ENCODE measurements at places on chromosomes 12 and 14. TPM values are rescaled to one million over a fixed set of nuclear protein-coding genes. Genes with fewer than 3 reads are reported as not detected.

The OR6C2 gene
- total RNA-seq, result not detected

The ERP27 gene
- 1.3 TPM for total RNA-seq

The LRRC43 gene
- total RNA-seq, result not detected

The MUCL1 gene
- not detected for total RNA-seq

The LRP1 gene
- total RNA-seq, result 992 TPM

The RNASE7 gene
- total RNA-seq, result not detected

The HOXC4 gene
- total RNA-seq, result 18.4 TPM

The NPAS3 gene
- 0.71 TPM for total RNA-seq

The VTI1B gene
- total RNA-seq, result 95.4 TPM

GRCh38 chr12:124632519-124632984 lies 65.1 kb upstream of the NCOR2 start:
- no peaks in the 10 kb centered on the region for H3K27me3 ChIP-seq
- no peaks in the 10 kb centered on the region for H3K4me1 ChIP-seq
- H3K4me3 ChIP-seq, result no peak overlapping the region
- no peaks in the 10 kb centered on the region for H3K36me3 ChIP-seq

GRCh38 chr12:6072302-6072752 lies 52.1 kb downstream of the VWF start:
- no peak for DNase-seq
- H3K27ac ChIP-seq, result no peak overlapping the region
- H3K4me1 ChIP-seq, result no peaks in the 10 kb centered on the region
- H3K36me3 ChIP-seq, result no peaks in the 10 kb centered on the region

- H3K4me1 ChIP-seq, result no peaks in the 10 kb centered on the region
- H3K4me3 ChIP-seq, result no peak overlapping the region
- H3K27me3 ChIP-seq, result no peaks in the 10 kb centered on the region
- no peaks in the 10 kb centered on the region for H3K36me3 ChIP-seq
- no peak for DNase-seq
Measured at GRCh38 chr14:49173765-49174373, 412.3 kb downstream of the RPS29 start.

DNA sequence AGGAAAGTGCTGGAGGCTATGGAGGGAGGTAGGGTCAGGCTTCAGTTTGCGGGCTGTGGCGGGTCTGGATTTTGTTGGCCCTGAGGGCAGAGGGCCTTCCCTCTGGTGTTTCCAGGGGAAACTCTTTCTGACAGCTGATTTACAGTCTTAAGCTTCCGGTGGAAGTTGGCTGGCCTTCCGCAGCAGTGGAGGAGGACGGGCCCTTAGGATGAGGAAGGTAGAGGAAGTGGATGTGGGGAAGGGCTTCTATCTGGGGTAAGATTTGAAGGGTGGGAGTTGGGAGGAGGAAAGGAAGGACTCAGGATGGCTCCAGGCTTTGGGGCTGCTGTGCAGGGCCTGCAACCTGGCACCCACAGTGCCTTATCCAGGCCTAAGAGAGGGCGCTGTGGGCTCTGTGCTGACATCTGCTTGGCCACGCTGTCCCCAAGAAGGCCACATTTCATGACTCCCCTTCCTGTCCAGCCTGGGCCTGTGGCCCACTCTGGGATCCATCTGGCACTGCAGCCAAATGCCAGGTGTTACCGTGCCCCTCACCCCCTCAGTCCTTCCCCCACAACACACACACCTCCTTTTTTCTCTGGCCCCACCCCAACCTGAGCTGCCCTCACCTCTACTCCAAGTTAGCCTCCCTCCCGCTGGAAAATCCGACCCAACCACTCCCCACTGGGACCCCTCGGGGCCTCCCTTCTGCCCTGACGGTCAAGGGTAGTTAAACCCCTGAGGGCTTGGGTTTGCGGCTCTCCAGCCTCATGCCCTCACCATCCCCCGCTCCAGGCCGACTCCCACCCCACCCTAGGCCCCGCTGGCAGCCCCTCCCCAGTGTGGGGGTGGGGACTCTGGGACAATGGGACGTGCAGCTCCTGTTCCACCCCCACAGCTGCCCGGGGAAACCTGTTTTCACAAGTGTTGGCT lies 7.7 kb upstream of the PPP1R13B start:
- no peaks in the 10 kb centered on the region for H3K27me3 ChIP-seq
- no peak overlapping the region for H3K4me3 ChIP-seq
- DNase-seq, result no peak
- no peaks in the 10 kb centered on the region for H3K4me1 ChIP-seq
- no peak overlapping the region for H3K27ac ChIP-seq

- no peaks in the 10 kb centered on the region for H3K27me3 ChIP-seq
- DNase-seq, result no peak
- no peaks in the 10 kb centered on the region for H3K4me1 ChIP-seq
- H3K36me3 ChIP-seq, result no peaks in the 10 kb centered on the region
- no peak overlapping the region for H3K27ac ChIP-seq
Measured at GRCh38 chr14:72643317-72643801, 250.5 kb downstream of the DPF3 start.

DNA sequence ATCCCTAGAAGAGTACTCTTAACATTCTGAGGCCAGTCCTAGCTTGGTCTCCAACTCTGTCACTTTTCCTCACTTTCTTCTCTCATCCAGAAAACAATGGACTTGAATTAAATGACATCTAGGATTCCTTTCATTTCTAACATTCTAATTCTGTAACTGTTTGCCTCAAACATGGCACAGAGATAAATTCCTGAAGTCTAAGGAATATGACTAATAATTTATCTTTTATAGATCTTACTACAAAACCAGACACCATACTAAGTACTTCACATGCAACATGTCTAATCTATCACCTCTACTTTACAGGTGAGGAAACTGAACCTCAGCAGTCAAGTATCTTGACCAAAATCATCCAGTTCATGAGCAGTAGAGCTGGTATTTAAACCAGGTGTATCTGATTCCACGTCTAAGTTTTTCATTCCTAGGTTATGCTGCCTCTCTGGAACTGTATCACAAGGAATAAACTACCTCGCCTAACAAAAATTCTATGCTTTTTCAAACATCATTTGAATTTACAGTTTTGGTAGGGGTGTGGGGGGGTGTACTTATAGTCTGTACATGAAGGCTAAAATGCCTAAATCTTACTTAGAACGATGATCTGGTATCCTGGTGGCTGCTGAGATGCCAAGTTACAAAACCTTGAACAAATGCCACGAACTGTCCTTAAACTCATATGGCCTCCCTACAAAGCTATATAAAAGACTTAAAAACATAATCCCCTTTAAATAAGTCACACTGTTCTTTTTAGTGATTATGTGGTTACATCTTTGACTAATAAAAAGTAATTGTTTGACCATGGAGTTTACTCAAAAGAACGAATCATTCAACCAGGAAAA lies 41.6 kb downstream of the ATXN2 start:
- no peak for DNase-seq
- no peak overlapping the region for H3K27ac ChIP-seq
- H3K36me3 ChIP-seq, result no peaks in the 10 kb centered on the region
- peaks cover 1% of the 10 kb centered on the region for H3K4me1 ChIP-seq
- H3K27me3 ChIP-seq, result no peaks in the 10 kb centered on the region
- H3K4me3 ChIP-seq, result no peak overlapping the region

DNA sequence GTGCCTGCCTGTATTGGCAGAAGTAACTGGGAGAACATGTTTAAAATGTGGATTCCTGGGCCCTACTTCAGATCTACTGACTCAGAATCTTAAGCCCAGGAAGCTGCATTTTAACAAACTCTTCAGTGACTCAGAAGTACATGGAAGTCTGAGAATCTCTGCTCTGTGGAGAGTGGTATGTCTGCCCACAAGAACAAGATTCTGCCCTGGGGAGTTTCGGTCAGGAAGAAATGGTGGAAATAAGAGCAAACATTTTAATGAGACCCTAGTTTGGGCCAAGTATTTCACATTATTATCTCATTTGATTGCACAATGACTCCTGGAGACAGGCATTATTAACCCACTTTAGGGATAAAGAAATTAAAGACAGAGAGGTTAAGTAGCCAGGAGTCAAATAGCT lies 8.2 kb downstream of the ALDH1L2 start:
- DNase-seq, result no peak
- no peaks in the 10 kb centered on the region for H3K36me3 ChIP-seq

DNA sequence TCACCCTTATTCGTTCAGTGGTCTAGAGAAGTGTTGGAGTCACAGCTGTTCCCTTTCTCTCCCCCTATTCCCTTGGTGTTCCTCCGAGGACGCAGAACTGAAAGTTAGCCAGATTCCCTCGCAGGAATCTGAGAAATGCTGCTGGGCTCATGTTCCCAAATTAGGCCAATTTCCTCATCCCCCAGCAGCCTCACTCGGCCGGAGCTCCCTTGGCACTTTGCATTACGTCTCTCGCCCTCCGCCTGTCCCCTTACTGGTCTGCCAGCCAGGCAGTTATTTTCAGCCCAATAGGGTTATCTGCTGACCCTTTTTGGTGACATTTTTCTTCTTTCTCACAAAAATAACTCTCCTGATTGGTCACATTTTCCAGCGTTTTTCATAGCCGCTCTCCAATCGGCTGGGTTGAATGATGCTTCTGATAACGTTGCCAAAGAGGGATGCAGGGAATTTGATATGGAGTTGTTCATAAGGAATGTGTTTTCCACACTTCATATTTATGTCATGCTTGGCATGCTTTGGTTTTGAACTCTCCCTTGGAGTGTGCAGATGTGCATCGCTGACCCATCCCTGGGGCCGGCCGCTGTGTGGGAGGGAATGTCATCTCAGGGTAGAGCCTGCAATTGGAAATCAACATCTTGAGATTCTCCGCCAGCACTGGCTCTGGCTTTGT lies 9.9 kb downstream of the IFT43 start:
- no peaks in the 10 kb centered on the region for H3K36me3 ChIP-seq
- H3K27ac ChIP-seq, result peak overlapping the region; percentile 99
- H3K4me3 ChIP-seq, result no peak overlapping the region
- DNase-seq, result peak; percentile 91

GRCh38 chr14:54685286-54685845 lies 118.4 kb downstream of the SAMD4A start:
- peak overlapping the region; percentile 100 for H3K27ac ChIP-seq
- H3K27me3 ChIP-seq, result no peaks in the 10 kb centered on the region
- H3K36me3 ChIP-seq, result no peaks in the 10 kb centered on the region
- no peak overlapping the region for H3K4me3 ChIP-seq

- no peak overlapping the region for H3K4me3 ChIP-seq
- no peak overlapping the region for H3K27ac ChIP-seq
- DNase-seq, result peak; percentile 72
- no peaks in the 10 kb centered on the region for H3K36me3 ChIP-seq
- no peaks in the 10 kb centered on the region for H3K27me3 ChIP-seq
Measured at GRCh38 chr14:22547313-22547947, 41.6 kb downstream of the DAD1 start.

DNA sequence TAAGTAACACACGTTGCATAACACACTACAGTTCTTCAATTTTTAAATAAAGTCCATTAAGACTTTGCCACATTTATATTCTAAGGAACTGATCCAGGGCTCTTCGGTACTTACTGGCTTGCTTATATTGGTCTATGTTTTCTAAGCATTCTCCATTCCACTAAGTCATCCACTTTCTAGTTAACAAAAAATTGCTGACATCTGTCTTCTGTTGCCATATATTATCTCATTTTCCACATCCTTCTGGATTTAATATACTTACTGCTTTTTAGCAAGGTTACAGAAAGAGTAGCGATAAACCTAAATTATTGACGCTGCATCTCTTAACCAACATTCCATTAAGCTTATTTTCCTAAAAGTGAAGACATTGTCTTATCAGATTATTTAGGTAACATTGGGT lies 238.4 kb upstream of the LRIG3 start:
- H3K27ac ChIP-seq, result no peak overlapping the region
- H3K36me3 ChIP-seq, result no peaks in the 10 kb centered on the region
- H3K27me3 ChIP-seq, result no peaks in the 10 kb centered on the region

DNA sequence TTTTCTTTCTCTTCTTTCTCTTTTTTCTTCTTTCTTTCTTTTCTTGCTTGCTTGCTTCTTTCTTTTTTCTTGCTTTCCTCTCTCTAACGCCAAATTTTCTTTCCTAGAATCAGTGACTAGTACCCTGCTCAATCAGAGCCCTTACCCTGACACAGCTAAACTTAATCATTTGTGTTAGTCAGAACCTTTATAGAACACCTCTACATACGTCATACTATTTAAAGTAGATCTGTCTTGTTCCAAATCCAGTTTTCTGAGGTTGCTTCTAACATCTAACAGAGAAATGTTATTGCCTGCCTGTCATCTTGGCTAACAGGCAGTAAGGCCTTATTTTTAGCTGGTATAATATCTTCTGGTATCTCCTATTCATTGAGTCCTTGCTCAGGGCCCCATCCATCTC lies 65.5 kb upstream of the MYF6 start:
- no peaks in the 10 kb centered on the region for H3K4me1 ChIP-seq
- H3K27ac ChIP-seq, result no peak overlapping the region
- DNase-seq, result no peak
- H3K36me3 ChIP-seq, result no peaks in the 10 kb centered on the region

- no peak for DNase-seq
- H3K36me3 ChIP-seq, result no peaks in the 10 kb centered on the region
- H3K27ac ChIP-seq, result no peak overlapping the region
- no peak overlapping the region for H3K4me3 ChIP-seq
Measured at GRCh38 chr14:103619057-103619456, 10.0 kb upstream of the KLC1 start.

DNA sequence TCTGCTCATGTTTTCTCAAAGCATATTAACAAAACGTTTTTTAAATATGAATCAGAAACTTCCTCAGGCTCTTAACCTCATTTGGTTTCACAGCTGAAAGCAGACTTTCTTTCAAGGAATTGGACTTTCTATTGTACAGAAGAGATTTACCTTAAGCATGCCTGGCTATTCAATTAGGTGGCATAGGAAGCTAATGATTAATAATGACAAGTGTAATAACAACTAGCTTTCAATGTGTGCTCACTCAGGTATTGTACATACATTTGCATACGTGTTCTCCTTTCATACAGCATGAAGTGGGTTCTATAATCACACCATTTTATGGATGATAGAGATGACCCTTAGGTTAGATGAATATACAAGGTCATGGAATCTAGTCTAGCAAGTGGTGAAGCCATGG lies 115.7 kb downstream of the ANO6 start:
- H3K36me3 ChIP-seq, result no peaks in the 10 kb centered on the region
- peaks cover 20% of the 10 kb centered on the region for H3K4me1 ChIP-seq
- H3K27ac ChIP-seq, result no peak overlapping the region
- H3K4me3 ChIP-seq, result no peak overlapping the region
- DNase-seq, result no peak
- H3K27me3 ChIP-seq, result no peaks in the 10 kb centered on the region

- DNase-seq, result no peak
- H3K27me3 ChIP-seq, result no peaks in the 10 kb centered on the region
- no peak overlapping the region for H3K27ac ChIP-seq
- H3K36me3 ChIP-seq, result no peaks in the 10 kb centered on the region
Measured at GRCh38 chr12:75706786-75707605, 195.6 kb upstream of the KRR1 start.

- no peaks in the 10 kb centered on the region for H3K36me3 ChIP-seq
- no peak overlapping the region for H3K4me3 ChIP-seq
- H3K27me3 ChIP-seq, result no peaks in the 10 kb centered on the region
- no peaks in the 10 kb centered on the region for H3K4me1 ChIP-seq
- H3K27ac ChIP-seq, result no peak overlapping the region
Measured at GRCh38 chr12:113063396-113064350, 7.1 kb downstream of the DTX1 start.

DNA sequence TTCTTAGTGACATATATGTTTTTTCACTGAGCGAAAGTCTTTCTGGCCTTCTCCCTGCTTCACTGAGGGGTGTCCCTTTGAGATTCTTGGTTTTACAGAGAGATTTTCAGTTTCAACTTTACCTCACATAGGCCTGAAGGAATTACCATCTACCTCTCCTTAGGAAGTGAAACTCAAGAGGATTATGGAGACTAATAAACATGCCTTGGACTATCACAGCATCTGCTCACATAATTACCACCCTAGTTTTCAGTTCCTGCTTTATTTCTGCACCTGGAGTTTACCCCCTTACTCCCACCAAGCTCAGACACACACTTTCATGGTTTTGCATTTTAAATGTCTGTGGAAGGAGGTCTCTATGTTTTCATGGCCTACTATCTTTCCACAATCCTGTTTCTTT lies 118.3 kb upstream of the SCAF11 start:
- H3K36me3 ChIP-seq, result no peaks in the 10 kb centered on the region
- no peaks in the 10 kb centered on the region for H3K27me3 ChIP-seq
- H3K27ac ChIP-seq, result no peak overlapping the region
- no peak for DNase-seq
